ENCODE measurements at places on chromosomes 13 and 19.

DNA sequence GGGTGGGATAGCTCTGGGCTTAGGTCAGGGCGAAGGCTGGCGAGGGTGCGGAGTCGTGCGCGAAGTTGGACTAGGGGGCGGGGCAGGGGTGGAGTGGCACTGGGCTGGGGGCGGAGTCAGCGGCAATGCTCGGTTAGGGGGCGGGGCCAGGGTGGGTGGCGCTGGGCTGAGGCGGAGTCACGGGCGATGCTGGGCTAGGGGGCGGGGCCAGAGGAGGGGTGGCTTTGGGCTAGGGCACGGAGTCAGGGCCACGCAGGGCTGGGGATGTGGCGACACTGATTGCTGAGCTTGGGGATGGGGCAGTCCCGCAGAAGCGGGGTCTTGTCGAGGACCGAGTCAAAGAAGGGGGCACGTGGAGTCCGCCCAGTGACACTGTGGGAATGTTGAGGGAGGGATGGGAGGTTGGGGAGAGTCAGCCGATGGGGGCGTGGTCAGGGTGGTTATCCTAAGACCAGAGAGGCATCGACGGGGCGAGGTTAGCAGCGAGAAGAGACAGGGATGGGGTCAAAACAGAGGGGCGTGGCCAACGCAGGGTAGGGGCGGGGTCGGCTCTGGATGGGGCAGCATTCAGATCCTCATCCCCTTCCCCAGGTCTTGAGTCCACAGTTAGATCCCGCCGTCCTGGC is 8.7 kb downstream of the HOMER3 start:
- no peak for DNase-seq

DNA sequence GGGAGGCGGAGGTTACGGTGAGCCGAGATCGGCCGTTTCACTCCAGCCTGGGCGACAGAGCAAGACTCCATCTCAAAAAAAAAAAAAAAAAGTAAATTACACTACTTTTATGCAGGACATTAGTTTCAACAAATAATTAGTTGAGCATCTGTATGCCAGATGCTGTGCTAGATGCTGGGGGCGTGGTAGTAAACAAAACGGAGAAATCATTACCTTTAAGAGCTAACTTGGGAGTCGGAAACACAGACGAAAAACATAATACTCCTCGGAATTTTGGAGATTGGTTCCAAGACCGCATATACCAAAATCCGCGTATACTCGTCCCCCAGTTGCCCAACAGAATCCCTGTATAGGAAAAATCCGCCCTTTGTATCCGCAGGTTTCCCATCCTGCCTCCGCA is 1.3 kb upstream of the DUS3L start:
- no peak for DNase-seq

- no peak for DNase-seq
These were observed 38.7 kb downstream of the EFNA2 start for GRCh38 chr19:1324249-1324805.

- no peak for DNase-seq
These were observed 11.7 kb downstream of the SMG9 start for GRCh38 chr19:43743059-43743458.

DNA sequence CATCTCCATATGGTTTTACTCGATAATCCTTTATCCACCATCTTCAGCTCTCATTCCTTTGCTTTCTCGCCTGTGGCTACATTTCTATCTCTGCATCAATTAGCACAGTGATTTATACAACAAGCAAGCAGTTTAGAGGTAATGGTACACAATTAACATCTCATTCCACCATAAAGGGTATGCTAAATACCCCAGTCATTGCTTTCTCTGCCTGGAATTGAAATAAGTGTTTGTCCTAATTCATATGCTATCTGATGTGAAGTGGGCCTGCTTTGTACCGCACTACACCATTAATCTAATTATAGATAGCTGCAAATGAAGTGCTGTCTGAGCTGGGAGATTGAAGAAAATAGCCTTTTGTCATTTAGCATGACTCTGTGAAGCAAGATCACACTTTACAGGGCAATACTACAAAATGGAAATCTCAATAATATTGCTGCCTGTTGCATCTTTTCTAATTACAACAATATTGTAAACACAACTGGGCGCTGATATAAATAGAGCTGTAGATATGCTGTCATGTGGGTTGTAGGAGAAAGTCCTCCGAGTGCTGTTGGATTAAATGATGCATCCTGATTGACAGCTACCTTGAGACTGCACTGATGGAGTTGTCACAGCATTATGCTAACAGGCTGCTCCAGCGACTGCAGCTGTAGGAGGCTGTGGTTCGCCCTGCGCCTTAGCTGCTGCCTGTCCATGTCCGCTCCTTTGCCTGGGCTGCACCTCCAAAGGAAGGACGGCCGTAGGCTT is 78.2 kb downstream of the GGACT start:
- no peak for DNase-seq

DNA sequence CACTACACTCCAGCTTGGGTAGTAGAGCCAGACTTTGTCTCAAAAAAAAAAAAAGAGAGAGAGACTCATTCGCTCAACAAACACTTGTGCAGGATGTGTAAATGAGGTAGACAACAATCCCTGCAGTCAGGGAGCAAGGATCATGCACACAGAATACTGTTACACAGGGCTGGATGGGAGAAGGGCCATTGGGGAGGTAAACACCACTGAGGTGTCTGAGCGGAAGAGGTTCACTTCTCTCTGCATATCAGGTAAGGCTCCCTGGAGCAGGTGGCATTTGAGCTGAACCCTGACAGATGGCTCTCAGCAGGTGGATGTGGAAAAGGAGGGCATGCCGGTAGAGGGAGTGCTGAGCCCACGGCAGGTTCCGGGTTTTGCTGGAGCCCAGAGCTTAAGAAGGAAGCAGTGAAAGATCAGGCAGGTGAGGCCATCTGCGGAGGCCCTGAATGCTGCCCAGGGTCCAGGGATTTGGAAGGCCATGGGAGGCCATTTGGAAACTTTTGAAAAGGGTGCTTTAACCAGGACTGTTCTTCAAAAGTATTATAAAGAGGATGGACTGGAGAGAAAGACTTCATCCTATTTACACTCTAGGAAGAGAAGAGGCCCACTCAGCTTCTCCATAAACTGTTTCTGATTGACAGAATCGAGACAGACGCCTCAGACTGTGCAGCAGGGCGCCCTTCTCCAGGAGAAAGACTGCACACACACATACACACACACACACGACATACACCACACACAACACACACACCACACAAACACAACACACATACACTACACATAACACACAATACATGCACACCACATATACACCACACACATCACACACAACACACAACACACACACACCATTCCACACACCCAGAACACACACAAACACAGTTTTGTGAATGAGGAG is 199.4 kb downstream of the USP12 start:
- DNase-seq = peak; percentile 17

DNA sequence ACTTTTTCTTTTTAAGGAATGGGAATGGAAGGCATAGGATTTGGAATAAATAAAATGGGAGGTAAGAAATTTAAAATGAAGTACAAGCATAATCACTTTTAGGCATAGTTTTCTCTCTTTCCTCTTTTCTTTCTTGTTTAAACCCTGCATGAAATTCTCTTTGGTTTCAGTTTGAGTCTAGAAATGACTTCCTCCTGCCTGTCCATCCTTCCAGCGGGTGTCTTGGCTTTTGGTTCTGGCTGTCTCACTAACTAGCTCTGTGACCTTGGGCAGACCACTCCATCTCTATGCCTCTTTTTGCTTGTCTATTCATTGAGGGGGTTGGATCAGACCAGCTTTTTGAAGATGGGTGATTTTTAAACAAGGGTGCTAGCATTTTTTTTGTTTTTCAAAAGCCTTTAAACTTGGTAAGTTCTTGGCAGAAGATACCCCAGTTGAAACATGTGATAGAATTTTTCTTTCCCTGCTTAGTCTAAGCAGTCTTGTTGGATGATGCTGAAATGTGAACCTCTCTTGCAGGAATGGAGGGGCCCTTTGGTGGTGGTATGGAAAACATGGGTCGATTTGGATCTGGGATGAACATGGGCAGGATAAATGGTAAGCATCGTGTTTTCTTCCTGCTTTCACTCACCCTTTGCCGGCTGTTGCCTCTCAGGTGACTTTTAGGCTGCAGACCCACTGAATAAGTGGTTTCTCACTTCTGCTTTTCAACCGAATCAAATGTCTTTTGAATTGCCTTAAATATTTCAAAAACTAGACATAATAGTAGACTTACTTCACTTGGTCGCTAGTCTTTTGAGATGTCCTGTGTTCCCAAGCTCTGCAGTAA is 28.6 kb downstream of the PRAM1 start:
- no peak for DNase-seq
